ENCODE measurements at places on chromosomes 12 and 14.
A peak's percentile ranks its signal among the peaks of the same experiment; 100 is the strongest.

- no peak for DNase-seq
Observed at GRCh38 chr14:53516261-53516774, 363.2 kb upstream of the DDHD1 start.

DNA sequence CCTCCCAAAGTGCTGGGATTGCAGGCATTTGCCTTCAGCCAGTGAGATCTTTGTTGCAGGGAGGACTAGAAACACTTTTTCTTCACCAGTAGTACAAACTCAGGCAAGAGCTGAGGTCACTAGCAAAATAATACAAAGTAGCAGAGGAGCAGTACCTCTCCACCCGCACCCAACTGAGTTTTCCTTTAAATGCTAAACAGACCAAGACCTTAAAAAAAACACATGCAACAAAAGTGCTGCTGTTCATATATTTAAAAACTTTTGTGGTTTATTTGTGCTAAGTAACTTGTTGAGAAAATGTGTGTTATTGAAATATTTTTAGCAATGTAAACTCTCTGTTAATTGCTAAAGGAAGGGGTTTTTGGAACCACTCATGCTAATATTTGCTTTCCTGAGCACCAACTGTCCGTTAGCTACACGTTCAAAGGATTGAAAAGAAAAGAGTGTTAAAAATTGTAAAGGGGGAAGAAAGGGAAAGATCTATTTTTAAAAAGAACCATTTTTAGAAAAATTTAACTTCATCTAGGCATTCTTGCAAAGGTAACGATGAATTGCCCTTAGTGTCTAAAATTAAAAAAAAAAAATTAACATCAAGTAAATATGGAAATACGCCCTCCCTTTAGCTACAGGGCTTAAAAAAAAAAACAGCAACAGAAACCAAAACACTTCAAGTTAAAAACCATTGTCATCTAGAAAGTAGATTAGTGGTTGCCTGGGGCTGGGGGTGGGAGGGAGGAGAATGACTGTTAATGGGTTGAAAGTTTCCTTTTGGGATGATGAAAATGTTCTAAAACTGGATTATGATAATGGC is 114.0 kb upstream of the KRAS start:
- DNase-seq = no peak

DNA sequence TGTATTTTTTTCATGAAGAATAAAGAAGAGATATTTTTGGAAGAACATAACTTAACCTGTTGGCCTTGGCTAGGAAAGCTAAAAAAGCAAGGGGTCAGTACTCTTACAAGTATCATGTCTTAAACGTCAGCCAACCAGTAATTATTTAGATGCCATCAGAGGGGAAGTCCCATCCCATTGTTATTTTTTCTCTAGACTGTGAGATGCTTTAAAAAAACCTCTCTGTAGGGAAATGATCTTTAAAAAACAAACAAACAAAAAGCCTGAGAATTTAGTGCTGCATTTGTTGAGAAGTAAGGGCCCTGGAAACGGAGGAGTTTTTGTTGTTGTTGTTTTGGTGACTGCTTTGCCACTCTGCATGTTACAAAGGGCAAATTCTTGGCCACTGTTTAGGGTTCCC is 474.0 kb downstream of the ZFP36L1 start:
- no peak for DNase-seq

- DNase-seq = peak; percentile 54
Observed at GRCh38 chr12:51391283-51392123, at the start of gene GALNT6. TSS of gene GALNT6 (minus strand) at chr12:51391406. CDS start at chr12:51379781, 11,625 bp downstream.

DNA sequence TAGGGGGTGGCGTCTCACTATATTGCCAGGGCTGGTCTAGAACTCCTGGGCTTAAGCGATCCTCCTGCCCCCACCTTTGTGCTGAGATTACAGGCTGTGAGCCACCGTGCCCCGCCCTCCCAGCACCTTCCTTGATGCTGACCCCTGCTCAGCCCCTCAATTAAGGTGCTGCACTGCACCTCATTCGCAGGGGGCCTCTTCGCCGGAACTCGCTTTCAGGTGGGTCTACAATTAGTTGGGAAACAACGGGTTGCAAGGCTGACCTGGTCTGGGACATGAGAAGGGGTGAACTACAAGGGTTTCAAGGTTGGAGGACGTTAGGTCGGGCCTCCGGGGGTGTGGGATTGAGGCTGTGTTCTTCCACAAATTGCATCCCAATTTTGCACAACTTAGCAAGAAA is 1.2 kb upstream of the NOP2 start:
- DNase-seq = no peak

DNA sequence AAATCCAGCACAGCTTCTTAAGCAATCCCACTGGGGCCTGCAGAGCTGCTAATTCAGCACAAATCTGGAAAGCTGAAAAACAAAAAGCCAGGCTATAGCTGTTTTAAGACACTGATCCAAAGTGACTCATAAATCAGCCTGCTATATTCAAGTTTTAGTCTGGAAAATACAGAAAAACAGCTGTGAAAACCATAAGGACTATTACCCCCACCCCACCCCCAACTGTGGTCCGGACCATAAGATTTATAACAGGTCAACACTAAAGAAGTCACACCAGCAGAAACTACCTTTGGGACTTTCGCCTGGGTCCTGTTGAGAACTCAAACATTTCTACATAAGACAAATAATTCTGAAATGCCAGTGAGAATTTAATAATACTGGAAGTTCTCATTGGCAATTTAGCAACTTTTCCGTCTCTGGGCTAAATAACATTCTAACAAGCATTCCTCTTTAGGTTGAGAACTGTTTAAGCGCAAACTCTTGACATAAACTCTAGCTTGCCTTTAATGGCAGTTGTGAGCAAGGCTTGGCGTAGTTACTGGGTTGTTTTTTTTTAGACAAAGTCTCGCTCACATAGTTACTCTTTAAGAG is 3.3 kb downstream of the LRIG3 start:
- no peak for DNase-seq

DNA sequence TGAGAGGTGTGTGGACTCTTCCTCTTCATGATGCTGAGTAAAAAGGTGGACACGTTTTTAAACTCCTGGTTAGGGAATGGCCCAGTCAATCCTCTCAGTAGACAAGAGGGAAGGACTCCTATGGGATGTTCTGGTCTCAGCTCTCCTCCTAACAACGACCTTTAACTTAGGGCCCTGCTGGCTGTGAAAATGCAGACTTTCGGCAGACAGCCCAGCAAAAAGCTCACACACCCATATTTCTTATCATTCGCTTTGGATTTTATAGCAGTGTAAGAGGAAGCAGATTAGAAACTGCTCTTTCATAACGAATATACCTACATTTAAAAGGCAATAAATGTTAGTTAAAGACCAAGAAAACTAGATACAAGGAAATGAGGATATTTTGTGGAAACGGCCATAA is 18.0 kb upstream of the YARS2 start:
- no peak for DNase-seq

GRCh38 chr14:30768791-30769190 is 105.6 kb upstream of the COCH start:
- DNase-seq = no peak

- no peak for DNase-seq
Observed at GRCh38 chr12:101924618-101925017, 47.2 kb downstream of the DRAM1 start.

DNA sequence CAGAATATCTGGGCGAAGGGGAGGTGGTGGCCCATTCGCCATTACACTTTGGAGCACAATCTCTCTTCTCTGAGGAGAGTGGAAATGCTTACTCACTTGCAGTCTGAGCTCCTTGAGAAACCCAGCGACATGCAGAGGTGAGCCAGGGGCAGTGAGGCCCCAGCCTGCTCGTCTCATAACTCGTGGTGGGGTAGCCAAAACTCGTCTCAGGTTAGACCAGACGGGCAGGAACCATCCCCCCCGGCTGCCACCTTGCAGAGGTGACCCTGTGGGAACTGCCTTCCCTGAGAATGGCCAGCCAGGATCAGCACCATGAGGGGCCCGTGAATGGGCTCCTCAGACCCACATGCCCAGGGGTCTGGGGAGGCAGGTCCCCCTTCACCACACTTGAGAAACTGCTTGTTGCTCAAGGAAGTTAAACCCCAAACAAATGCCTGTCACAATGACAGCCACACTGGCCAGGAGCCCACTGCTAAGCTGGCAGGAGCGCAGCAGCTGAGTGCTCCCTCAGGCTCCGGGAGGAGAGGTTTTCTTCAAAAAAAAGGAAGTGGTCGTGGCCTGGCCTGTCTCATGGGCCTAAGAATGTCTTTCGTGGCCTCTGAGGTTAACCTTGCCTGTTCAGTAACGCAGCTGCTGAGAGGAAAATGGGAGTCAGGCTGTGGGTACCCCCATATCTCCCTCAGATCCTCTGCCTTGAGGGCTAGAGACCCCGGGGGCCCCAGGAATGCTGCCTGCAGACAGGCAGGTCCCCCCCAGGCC is 9.2 kb upstream of the ALDH2 start:
- no peak for DNase-seq

GRCh38 chr12:69837657-69838415 is 12.8 kb downstream of the MYRFL start:
- no peak for DNase-seq

DNA sequence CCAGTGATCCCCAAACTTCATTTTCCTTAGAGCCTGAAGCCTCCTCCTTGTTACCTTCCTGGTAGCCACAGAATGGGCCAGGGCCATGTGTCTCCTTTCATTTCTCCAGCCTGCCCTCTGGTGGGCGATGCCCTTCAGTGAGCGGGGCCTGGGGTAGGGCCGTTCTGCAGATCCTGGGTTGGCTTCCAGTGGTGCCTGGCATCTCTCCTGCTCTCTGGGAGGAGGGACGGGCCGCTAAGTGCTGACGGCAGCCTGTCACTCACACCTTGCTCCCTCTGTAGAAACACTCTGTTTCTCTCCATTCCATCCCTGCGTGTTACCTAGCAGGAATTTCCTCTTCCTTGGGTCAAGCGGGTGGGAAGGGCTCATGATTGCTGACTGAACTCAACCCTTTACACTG is 232.1 kb downstream of the CACNA1C start:
- DNase-seq = no peak
